ENCODE measurements at places on chromosomes 5 and 9.

- H3K27ac ChIP-seq, result no peak overlapping the region
- no peaks in the 10 kb centered on the region for H3K27me3 ChIP-seq
- H3K36me3 ChIP-seq, result no peaks in the 10 kb centered on the region
- no peak for DNase-seq
- peaks cover 4% of the 10 kb centered on the region for H3K4me1 ChIP-seq
Measured at GRCh38 chr9:19223724-19224123, 6.8 kb upstream of the DENND4C start.

- H3K4me3 ChIP-seq, result no peak overlapping the region
- no peak for DNase-seq
- H3K27ac ChIP-seq, result no peak overlapping the region
- H3K36me3 ChIP-seq, result no peaks in the 10 kb centered on the region
- no peaks in the 10 kb centered on the region for H3K4me1 ChIP-seq
Measured at GRCh38 chr9:12094046-12094445, 599.1 kb upstream of the TYRP1 start.

- peaks cover 3% of the 10 kb centered on the region for H3K36me3 ChIP-seq
- H3K27me3 ChIP-seq, result no peaks in the 10 kb centered on the region
- no peak for DNase-seq
- H3K4me3 ChIP-seq, result peak overlapping the region; percentile 82
- H3K4me1 ChIP-seq, result peaks cover 15% of the 10 kb centered on the region
Measured at GRCh38 chr5:122775550-122776542, 966 bp downstream of the SNX2 start.

GRCh38 chr5:6556089-6556801 is 76.6 kb downstream of the NSUN2 start:
- no peak overlapping the region for H3K27ac ChIP-seq
- no peak overlapping the region for H3K4me3 ChIP-seq
- no peaks in the 10 kb centered on the region for H3K27me3 ChIP-seq
- no peaks in the 10 kb centered on the region for H3K36me3 ChIP-seq
- DNase-seq, result no peak
- H3K4me1 ChIP-seq, result no peaks in the 10 kb centered on the region

GRCh38 chr9:5582835-5583195 is 46.1 kb upstream of the RIC1 start:
- no peak for DNase-seq
- no peaks in the 10 kb centered on the region for H3K36me3 ChIP-seq
- H3K4me3 ChIP-seq, result no peak overlapping the region
- no peaks in the 10 kb centered on the region for H3K27me3 ChIP-seq
- peaks cover 14% of the 10 kb centered on the region for H3K4me1 ChIP-seq

- H3K36me3 ChIP-seq, result no peaks in the 10 kb centered on the region
- no peak overlapping the region for H3K27ac ChIP-seq
- DNase-seq, result no peak
- no peaks in the 10 kb centered on the region for H3K27me3 ChIP-seq
- no peak overlapping the region for H3K4me3 ChIP-seq
- no peaks in the 10 kb centered on the region for H3K4me1 ChIP-seq
Measured at GRCh38 chr9:133869674-133870405, 122.3 kb downstream of the VAV2 start.

- H3K4me3 ChIP-seq, result no peak overlapping the region
- no peak overlapping the region for H3K27ac ChIP-seq
- H3K27me3 ChIP-seq, result no peaks in the 10 kb centered on the region
- H3K4me1 ChIP-seq, result no peaks in the 10 kb centered on the region
- no peaks in the 10 kb centered on the region for H3K36me3 ChIP-seq
Measured at GRCh38 chr9:78899006-78899405, 602.1 kb downstream of the PSAT1 start.

DNA sequence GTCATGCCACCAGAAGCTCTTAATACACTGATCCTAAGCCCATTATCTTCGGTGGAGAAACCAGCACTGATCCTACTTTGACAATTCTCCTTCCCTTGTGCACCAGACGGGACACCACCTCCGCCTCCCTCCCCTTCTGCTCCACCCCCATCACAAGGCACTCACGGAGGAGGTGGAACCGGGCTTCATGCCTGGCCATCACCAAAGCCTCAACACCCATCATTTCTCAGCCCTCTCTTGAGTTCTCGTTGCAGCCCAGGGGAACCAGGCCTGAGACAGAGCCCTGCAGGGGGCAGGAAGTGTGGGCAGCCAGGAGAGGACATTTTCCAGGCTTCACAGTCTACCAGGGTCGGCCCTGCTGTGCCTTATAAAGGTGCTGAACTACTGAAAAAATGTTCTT is 160.5 kb downstream of the GOLPH3 start:
- H3K4me1 ChIP-seq, result peaks cover 3% of the 10 kb centered on the region
- no peaks in the 10 kb centered on the region for H3K36me3 ChIP-seq
- no peak overlapping the region for H3K4me3 ChIP-seq
- H3K27me3 ChIP-seq, result no peaks in the 10 kb centered on the region

DNA sequence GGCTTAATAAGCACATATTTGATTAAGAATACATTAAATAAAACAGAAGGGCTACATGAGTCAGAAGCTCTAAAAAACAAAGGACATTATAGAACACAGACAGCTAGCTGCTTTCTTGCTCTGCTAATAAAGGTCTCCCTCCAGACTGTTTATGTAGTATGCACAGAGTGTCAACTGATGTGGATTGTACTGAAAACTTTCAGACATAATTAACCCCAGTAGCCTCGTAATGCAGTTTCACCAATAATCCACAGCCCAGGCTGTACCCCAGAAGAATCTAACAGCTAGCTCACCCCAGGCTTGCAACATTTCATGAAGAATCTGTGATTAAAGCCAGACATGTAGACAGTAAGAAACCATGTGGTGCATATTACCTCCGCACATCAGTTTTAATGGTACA is 30.8 kb downstream of the FGF10 start:
- no peaks in the 10 kb centered on the region for H3K4me1 ChIP-seq
- H3K27me3 ChIP-seq, result no peaks in the 10 kb centered on the region
- no peak overlapping the region for H3K27ac ChIP-seq
- no peak for DNase-seq
- H3K36me3 ChIP-seq, result no peaks in the 10 kb centered on the region
- no peak overlapping the region for H3K4me3 ChIP-seq

GRCh38 chr5:131824631-131825030 is 27.8 kb upstream of the FNIP1 start:
- H3K27ac ChIP-seq, result no peak overlapping the region
- no peaks in the 10 kb centered on the region for H3K36me3 ChIP-seq
- H3K4me3 ChIP-seq, result no peak overlapping the region
- no peaks in the 10 kb centered on the region for H3K4me1 ChIP-seq
- no peaks in the 10 kb centered on the region for H3K27me3 ChIP-seq
- no peak for DNase-seq

DNA sequence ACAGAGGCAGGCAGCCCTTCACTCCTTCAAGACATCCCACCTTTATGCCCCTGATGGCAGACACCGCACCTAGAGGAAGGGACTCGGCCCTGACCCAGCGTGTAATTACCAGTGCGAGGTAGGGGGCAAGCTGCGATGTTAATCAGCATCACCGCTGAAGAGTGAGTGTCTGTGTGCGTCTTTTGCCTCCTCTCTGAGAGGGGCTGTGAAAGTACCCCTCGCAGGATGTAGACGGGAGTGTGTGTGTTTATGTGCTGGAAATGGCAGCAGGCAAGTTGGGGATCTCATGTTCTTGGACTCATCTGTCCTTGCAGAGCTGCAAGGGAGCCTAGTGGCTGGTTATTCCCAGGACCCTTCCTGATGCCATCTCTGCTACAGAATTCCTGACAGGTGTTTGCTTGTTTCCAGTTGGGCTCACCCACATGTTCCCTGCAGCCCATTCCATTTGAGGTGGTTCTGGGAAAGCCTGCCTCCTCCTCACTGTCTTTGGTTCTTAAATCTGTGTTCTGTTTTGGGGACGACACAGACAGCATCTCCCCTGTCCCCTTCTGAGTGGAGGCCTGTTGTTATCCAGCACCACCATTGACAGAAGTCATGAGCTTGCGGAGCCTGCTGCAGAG is 70.5 kb downstream of the ZNF618 start:
- no peaks in the 10 kb centered on the region for H3K4me1 ChIP-seq
- no peak overlapping the region for H3K4me3 ChIP-seq
- no peak for DNase-seq
- H3K36me3 ChIP-seq, result no peaks in the 10 kb centered on the region
- H3K27ac ChIP-seq, result no peak overlapping the region
- no peaks in the 10 kb centered on the region for H3K27me3 ChIP-seq

DNA sequence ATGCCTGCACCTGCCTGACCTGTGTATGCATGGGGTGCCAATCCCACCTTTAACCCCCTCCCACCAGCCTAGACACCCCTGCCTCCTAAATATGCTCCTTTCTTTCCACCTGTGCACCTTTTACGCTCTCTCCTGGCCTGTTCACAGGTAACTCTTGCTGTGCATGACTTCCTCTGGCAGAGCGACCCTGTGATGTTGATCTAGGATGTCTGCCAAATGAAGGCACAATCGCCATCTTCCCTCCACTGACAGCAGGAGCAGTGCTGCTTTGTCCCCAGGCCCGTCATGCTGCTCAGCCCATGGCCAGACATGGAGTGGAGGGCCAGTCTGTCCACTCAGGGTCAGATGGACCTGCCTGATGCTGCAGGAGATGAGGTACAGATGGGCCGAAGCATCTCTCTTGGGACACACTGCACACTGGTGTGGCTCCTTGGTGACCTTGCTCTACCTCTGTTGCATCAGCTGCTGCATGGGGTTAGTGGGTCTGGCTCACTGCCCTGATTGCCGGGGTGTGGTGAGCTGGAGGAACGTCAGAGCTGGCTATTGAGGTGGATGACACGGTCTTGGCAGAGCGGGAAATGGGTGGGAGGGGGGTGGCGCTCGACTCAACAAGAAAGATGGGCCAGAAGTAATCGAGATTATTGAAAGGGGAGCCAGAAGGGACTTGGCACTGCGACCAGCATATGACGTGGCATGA is 101.7 kb upstream of the PITX1 start:
- no peaks in the 10 kb centered on the region for H3K27me3 ChIP-seq
- H3K27ac ChIP-seq, result no peak overlapping the region
- H3K4me1 ChIP-seq, result no peaks in the 10 kb centered on the region
- no peak overlapping the region for H3K4me3 ChIP-seq

- no peaks in the 10 kb centered on the region for H3K36me3 ChIP-seq
- H3K4me3 ChIP-seq, result no peak overlapping the region
- no peaks in the 10 kb centered on the region for H3K4me1 ChIP-seq
- no peaks in the 10 kb centered on the region for H3K27me3 ChIP-seq
Measured at GRCh38 chr5:138148811-138149210, 9.6 kb upstream of the NME5 start.

All from heart right ventricle (tissue), 16 donors.